ENCODE measurements at places on chromosomes 7 and 10.

DNA sequence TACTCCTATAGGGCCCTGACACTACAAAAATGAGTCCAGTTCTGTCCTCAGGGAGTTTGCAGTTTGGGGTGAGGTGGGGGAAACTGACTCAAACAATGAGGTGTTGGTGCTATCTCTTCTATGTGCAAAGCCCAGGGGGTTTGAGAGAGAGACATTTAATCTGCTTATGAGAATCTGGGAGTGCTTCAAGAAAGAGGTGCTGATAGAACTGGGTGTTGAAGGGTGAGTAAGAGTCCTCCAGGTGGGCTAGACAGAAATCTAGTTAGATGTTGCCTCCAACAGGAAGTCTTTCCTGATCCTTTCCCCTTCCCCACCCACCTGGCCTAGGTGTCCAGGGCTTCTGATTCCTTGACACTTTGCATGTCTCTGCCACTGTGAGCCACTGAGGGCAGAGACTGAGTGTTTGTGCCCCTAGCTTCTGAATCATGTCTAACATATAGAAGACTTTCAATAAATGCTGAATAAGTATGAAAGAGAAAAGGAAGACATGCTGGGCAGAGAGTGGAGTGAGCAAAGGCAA is 53.0 kb downstream of the FAM241B start:
- no peak for DNase-seq

DNA sequence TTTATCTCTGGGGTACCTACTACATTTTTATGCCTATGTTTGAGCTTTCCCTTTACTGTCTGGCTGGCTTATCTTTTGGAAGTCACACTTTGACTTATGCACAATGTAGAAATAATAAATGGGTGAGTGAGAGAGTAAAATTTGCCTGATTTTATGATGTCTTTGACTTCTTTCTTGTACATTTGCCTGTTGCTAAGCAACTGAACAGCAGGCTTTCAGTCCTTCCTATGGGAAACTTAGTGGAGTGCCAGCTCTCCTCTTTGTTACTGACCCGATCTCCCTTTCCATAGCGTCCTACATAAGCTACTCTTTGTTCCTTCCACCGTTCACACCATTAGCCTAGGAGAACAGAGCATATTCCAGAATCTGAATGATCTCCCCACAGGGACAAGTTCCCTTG is 4.2 kb downstream of the TAS2R60 start:
- DNase-seq = no peak

DNA sequence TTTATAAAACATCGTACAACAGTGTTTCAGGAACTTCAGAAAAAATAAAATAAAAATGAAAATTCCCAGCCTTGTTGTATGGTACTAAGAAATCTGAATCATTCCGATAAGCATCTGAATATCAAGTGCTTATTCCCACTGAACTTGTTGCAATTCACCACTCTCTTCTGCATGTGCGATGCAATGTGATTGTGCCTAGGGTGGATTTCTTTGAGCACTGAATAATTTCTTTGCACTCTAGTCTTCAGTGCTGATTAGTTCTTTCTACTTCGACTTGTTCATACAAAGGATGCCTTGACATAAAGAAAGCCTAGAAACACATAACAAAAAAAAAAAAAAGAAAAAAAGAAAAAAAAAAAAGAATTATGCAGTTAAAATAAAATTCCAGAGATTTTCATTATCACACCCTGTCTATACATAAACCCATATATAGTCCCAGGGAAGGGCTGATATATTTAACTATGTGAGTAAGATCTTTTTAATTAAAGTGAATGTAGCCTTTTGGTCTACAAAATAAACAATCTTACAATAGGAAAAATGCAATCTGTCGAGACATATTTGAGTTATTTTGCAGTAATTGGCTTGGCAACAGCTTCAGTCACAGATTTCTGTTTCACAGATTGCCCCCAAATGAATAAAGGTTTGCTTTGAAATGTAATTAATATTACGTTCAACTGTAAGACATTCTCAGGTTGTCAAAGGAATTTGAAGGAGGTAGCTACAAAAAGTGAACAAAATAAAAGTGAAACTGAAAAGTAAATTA is 1118.9 kb upstream of the CELF2 start:
- DNase-seq = no peak

DNA sequence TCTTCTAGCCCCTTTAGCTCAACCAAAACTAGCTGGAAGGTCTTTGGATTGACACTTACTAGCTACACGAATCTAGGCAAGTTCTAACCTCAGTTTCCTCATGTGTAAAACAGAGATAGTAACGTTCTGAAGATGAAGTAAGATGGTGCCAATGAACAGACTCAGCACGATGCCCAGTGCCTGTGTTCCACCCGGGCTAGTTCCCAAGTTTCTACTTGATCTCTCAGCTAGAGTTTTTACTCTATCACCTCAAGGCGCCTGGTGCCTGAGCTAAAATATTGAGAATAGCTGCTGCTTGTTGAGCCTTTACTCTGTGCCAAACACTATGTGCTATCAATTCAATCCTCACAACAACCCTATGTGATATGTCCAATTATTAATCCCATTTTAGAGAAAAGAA is 1.4 kb upstream of the PPP1R3C start:
- no peak for DNase-seq

- DNase-seq = no peak
These were observed 38.2 kb downstream of the ELAPOR2 start for GRCh38 chr7:87021285-87021684.

DNA sequence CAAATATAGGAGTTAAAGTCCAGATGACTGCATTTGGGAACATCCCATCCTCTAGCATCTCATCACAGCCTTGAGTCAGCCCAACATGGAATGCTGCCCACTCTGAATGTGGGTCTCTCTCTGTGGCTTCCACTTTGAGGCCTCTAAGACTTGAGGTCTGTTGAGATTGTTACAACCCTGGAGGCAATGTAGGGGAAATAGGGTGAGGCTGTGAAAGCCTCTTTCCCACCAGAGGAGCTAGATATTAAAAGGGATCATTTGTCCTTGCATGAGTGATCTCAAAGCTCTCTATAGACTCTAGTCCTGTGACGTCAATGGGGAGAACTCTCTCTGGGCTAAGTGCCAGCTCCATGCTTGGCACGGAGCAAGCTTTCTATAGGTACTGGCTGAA is 6.4 kb upstream of the GOLGA7B start:
- no peak for DNase-seq

GRCh38 chr7:153399554-153399940 is 640.0 kb downstream of the ACTR3B start:
- no peak for DNase-seq

DNA sequence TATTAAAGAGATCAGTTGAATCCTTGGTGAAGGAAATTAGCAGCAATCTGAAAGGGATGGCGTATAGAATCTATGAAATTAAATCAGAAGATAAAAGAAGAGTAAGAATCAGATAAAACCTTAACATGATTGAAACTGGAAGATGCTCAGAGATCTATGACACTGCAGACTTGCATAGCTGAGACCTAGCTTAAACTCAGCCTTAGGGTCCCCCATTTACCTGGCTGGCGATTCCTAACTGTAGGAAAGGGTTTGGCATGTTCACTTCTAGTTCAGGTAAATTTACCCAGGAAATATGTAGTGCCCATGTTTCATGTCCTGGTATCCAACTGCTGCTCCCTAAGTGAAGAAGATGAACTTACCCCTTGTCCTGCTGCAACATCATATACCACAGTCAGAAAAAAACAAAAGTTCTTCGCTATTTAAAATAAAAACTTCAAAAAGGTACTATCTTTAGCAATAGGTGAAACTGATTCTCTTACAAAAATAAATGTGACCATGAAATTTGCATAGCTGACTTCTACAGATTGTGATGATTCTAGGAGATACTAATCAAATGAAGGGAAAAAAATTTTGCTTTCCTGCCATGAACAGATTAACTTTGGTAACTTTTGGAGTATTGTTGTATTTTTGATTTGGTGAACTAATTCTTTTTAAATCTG is 47.8 kb upstream of the TMEM243 start:
- no peak for DNase-seq

- DNase-seq = no peak
These were observed 13.6 kb downstream of the VPS50 start for GRCh38 chr7:93245525-93246432.

DNA sequence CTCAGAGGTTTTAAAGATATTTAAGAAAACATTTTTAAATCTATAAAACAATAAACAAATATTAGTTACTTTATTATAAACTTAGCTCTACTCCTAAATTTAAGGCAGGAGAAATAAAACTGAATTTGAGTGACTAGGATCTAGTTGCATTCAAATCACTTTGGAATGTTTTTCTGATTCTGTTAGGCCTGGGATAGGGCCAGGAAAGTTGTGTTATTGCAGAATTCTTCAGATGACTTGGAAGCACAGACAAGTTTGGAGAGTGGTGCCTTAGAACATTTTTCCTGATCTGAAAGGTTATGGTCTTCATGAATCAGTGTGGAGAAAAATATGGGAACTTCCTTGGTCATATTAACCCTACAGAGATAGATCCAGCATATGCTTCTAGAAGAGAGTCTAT is 15.6 kb upstream of the SLC25A13 start:
- no peak for DNase-seq

GRCh38 chr7:70132852-70133690 is 534.8 kb downstream of the AUTS2 start:
- DNase-seq = no peak

- DNase-seq = no peak
These were observed 154.8 kb downstream of the DNAJB9 start for GRCh38 chr7:108724251-108725100.

GRCh38 chr7:455110-455928 is 64.3 kb downstream of the PDGFA start:
- no peak for DNase-seq

DNA sequence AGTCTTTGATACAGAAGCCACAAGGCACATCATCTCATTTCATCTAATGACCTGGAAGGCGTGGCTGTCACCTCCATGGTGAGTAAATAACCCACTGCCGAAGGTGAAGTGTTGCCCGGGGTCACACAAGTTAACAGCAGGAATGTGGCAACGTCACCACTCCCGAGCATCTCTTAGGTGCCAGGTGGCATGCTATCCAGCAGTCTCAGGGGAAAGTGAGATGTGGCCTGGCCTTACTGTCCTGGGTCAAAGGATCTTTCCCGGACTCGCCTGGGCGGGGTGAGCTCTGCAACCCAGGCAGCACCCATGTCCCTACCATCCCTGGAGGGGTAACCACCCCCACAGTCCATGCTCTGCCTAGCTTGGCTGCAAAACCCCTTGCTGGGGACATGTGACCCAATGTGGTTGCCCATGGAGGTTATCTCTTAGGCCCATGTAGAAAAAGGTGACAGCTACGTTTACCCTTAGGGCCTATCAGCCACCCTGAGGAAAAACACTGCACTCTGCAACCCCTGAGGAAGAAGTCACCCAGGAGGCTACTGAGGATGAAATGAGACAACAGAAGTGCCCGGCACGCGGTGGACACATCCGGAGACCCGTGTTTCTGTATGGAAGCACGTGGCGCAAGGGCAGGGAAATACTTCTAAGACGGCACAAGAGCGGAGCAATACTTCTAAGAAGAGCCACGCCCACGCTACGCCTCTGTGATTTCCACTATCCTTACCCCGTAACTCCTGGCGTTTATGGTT is 52.0 kb downstream of the BAIAP2L1 start:
- DNase-seq = no peak

- no peak for DNase-seq
These were observed 11.1 kb downstream of the GET4 start for GRCh38 chr7:887488-887820.

GRCh38 chr7:107668296-107668695 is 7.7 kb downstream of the SLC26A4 start:
- DNase-seq = no peak

DNA sequence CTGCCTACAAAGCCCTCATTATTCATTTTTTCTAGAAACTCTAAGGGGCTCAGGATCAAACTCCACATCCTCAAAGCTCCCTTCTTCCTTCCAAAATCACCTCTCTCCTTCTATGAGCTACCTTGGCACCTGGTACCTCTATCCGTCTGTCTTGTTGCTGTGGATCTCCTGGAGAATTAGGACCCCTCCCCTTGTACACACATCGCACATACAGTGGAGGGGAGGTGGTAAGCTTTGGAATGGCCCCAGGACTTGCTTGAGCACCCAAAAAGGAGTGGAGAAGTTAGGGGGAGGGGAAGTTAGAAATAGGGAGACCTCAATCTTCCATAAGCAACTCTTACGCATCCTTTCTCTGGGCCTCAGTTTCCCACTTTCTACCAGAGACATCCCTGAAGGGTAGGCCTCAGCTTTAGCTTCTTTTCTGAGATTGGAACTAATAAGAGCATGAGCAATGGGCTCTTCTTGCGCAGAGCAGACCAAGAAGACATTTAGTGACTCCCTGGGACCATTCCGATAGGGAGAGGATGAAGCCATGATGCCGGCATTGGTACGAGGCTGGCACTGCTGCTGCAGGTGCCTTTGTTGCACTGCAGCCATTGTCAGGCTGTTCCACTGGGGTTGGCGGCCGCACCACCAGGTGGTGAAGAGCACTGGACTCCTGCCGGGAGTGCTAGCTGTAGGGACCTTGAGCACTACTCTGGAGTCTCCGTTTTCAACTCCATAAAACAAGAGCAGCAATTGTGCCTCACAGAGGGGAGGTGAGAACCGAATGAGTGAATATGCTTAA is 4.5 kb downstream of the CYP26C1 start:
- no peak for DNase-seq
